Lung microvascular endothelial cell (primary cell): ENCODE measurements at places on chromosomes 16 and 17.

GRCh38 chr17:47119746-47120520, 69.2 kb downstream of the CDC27 start:
- DNase-seq: no peak

DNA sequence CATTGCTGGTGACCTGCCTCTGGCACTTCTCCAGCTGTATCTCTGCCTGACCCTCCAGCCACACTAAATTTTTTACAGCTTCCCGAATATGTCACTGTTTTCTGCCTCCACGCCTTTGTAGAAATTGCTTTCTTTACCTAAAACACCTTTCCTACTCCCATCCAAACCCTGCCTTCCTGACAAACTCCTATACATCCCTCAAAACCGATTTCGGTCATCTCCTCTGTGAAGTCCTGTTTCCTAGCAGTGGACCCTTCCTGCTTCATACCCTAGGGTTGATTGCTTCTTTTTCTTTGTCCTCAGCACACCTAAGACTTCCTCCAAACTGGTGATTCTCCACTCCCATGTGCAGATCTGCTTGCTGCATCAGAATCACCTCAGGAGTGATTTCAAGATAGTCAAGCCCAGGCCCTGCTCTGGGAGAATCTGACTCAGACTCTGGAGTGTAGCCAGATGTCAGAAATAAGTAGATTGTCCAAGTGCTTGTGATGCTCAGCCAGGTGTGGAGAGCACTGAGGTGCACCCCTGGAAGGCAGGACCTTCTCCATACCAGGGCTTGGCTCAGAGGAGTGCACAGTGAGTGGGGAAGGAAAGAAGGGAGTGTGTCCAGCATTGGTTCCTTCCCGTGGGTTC, 184.2 kb downstream of the COPRS start:
- no peak for DNase-seq

DNA sequence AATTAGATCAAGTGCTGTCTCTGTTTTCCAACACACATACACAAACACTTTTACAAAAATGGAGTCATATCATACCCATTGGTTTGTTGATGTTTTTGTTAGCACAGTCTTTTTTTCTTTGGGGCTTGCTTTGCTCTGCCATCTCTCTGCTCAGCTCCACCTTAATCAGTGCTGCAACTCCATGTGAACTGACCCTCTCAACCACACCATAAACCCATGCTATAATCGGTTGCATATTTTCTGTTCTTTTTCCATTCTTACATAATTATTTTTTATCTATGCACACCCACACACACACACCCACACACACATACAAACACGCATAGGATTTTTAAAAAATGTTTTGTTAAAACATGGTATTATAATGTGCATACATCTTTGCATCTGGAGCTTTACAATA, 91.0 kb upstream of the CDH13 start:
- no peak for DNase-seq

GRCh38 chr17:15470536-15470935, 3.1 kb upstream of the CDRT4 start:
- no peak for DNase-seq

- no peak for DNase-seq
These were observed 114.4 kb downstream of the CDH13 start for GRCh38 chr16:82741073-82741615.

- no peak for DNase-seq
These were observed 50.4 kb downstream of the LITAF start for GRCh38 chr16:11536104-11536866.

DNA sequence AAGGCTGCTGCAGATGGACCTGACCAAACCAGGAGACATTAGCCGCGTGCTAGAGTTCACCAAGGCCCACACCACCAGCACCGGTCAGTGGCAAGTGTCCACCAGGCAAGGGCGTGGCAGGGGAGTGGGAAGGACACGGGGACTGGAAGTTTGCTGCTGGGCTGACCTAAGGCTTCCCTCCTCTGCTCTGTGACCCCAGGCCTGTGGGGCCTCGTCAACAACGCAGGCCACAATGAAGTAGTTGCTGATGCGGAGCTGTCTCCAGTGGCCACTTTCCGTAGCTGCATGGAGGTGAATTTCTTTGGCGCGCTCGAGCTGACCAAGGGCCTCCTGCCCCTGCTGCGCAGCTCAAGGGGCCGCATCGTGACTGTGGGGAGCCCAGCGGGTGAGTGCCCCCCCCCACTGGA, 4.8 kb downstream of the HSD11B2 start:
- DNase-seq: no peak

GRCh38 chr16:49292413-49292812, 10.8 kb upstream of the CBLN1 start:
- no peak for DNase-seq

GRCh38 chr16:90032674-90033331, 13.5 kb upstream of the DBNDD1 start:
- no peak for DNase-seq

- DNase-seq: no peak
These were observed 137.5 kb downstream of the XYLT1 start for GRCh38 chr16:17333229-17333628.

DNA sequence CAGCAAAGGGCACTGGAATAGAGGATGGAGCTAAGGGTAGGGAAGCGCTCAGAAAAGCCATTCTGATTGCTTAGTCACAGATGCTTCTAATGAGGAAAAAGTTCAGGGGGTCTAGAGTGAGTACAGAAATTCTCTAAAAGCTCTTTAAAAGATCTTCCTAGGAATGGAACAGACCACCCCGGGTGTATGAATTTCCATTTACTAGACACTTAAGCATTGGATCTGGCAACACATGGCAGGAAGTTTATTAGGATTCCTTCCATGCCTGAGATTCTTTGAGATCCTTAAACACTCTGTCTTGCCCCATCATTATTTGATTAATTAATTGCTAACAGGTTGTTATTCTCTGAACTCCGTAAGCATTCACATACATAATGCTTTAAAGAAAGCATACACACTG, 8.5 kb downstream of the KRTAP9-7 start:
- DNase-seq: no peak

DNA sequence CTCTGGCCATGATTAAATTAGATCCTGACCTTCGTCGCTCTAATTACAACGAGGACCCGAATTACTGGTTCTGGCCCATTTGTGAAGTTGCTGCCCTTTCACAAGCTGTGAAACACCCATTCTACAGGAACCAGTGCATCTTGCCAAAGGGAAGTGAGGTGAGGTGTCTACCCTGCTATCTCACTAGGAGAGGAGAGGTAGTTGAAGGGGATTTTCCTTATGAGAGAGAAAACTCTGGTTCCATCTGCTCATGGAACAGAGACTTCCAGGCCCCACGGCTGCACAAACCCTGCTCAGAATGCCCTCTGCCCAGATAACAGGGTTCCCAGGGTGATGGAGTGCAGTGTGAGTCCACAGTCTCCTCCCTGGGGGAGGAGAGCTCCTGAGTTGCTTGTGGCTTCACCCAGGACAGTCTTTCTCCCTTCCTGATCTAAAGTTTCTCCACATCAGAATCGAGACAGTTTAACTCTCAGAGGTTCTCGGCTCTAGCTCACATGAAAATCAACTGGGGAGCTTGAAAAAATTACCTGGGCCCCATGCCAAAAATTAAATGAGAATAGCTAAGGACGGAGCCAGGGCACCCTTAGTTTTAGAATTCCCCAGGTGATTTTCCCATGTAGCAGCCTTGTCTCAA, 7.8 kb upstream of the SSTR2 start:
- DNase-seq: no peak

DNA sequence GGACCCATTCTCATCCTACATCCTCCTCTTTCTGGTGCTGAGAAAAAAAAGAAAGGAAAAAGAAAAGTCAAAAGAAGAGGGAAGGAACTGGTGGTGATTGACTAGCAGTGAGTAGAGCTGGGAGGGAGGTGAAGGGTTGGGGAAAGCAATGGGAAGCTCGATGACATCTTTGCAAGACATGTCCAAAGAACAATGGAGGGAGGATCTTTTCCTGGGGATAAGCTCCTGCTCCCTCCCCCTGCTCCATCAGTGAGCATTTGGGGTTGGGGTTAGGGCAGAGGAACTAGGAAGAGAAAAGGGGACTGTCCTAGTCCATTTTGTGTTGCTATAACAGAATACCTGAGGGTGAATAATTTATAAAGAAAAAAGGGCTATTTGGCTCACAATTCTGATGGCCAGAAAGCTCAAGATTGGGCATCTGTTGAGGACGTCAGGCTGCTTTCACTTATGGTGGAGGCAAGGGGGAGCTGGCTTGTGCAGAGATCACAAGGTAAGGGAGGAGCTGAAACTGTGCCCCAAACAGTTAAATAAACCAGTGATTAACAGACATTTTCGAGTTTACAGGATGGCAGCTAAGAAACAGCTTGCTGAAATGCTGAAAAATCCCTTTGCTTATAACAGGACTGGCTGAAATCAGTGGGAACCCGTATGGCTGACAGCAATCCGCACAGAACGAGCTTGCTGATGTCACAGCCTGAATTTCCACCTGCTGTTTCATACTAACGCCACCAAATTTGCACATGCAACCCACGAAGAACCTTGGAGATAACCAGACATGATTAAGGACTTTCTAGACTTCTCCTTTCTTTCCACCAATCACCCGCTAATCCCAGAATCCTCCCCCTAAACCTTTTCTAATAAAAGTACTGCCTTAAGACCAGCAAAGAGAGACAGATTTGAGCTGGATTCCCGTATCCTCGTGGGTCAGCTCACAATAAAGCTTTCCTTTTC, 1.6 kb upstream of the ODF4 start:
- DNase-seq: no peak

DNA sequence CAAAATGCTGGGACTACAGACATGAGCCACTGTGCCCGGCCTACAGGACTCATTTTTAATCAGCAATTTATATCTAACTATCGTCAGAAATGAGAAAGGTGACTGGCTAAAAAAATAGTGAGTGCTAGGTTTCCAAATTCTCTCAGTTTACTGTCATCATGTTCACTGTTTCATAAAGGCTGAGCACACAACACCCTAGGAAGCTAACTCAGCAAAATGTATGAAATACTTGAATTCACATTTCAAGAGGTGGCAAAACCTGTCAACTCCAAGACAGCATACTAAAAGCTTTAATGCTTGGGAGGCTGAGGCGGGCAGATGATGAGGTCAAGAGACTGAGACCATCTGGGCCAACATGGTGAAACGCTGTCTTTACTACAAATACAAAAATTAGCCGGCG, 16.7 kb downstream of the WDR45B start:
- DNase-seq: no peak

DNA sequence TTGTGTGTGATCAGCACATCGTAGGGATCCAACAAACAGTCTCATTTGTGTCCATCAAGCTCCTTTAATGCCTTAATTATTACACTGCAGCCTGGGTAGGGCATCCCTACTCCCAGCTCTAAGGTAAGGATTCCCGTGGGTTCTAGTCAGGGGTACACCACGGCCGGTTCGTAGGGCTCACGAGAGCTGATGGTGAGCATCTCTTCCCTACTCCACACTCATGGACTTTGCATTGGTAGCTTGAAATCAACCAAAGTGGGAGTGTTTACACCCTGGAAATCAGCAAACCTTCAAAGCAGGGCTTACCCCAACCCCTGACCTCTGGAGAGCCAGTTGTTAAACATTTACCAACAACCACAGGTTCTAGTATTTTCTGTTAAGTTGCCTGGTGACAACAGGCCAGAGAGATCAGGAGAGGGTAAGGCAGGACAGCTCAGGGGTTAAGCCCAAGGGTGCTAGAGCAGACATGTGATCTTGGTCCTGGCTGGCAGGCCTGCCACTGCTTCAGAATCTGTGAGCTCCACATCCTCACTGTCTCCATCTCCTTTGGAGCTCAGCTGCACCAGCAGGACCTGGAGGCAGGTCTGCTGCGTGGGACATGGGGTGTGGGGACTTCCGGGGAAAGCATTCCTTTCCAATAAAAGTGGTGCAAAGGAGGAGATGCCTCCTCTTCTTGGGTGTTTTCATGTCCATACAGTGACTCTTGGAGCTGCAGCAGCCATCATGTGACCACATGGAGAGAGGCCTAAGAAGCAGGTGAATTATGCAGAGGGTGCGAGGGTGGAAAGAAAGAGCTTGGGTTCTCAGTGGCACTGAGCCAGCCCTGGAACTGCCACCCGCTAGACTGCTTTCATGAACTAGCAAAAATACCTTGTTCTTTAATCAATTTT, 36.1 kb upstream of the ZCCHC14 start:
- DNase-seq: no peak

DNA sequence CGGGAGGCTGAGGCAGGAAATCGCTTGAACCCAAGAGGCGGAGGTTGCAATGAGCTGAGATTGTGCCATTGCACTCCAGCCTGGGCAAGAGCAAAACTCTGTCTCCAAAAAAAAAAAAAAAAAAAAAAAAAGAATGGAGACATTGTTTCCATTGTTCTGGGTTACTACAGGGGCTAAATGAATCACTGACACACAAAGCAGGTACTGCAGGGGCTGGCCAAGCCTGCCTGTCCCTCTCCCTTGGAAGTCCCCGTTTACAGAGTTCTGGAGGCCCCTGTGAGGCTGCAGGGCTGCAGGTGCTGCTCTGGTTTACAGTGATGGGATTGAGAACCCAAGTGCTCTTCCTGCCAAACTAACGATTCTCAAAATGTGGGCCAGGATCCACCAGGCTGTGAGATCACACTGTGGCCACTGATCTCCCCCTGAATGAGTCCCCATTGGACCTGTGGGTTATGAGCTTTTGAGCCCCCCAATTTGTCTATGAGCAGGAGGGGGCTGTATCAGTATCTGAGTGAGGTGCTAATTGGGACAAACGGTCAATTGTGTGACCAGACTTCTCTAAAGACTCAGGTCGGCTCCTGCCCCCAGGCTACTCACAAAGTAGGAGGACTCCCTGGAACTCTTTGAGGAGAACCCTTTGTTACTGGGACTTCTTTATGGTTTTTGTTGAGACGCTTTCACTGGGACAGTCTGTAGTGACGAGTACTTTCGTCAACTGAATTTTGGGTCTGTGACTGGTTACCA, 39.0 kb downstream of the DNAH17 start:
- no peak for DNase-seq

DNA sequence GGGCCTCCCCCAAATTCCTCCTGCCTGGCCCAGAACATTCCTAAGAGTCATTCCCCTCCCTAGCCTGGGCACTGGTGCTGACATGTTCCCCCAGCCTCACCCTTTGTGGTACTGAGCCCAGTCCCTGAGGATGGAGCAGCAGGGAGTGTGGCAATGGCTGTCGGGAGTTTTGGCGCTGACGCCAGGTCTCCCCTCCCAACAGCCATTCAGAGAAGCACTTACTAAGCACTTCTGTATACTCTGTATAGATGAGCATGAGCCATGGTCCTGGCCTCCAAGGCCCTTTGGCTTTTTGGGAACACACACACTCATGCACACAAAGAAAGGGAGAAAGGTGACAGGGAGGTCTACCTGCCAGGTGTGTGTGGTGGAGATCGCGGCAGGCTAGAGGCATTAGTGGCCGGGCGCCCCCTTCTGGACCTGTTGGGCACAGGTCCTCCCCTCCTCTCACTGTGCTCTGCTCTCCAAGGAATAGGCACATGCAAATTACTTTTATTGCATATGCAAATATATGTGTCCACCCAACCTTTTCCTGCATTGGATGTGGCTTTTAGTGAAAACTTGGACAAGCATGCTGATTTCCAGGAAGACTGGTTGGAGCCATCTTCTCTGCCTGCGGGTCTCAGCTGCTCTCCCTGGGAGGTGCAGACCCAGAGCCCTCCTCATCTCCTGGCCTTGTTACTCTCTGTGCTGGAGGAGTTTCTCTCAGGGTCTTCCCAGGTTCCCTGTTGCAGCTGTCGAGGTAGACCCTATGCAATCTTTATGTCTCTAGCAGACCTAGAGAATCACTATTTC, 17.4 kb upstream of the C17orf107 start:
- peak; percentile 43 for DNase-seq
